ENCODE measurements at places on chromosomes 3 and 15.

DNA sequence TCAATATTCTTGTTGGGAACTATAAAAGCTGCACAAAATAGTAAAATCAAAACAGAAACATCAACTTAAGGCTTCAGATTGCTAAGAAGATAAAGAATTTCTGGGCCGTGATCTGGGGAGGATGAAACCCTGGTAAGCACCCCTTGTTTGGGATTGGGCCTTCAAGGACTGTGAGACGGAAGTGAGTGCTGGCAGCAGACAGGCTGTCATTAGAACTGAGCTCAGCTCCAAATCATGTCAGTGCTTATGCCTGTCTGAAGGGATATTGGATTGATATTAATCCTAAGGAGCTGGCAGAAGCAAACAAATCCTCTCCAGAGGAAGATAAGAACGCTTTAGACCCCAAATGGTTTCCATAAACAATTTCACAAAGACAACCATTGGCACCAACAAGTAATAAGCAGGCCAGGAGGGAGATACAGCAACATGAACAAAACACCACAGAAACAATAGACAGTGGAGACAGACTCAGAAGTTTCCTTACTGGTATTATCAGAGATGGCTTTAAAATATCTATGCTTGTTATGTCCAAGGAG, 72.6 kb upstream of the CTXND1 start:
- DNase-seq: no peak

- no peak for DNase-seq
These were observed 581.4 kb upstream of the TBL1XR1 start for GRCh38 chr3:177778633-177779032.

DNA sequence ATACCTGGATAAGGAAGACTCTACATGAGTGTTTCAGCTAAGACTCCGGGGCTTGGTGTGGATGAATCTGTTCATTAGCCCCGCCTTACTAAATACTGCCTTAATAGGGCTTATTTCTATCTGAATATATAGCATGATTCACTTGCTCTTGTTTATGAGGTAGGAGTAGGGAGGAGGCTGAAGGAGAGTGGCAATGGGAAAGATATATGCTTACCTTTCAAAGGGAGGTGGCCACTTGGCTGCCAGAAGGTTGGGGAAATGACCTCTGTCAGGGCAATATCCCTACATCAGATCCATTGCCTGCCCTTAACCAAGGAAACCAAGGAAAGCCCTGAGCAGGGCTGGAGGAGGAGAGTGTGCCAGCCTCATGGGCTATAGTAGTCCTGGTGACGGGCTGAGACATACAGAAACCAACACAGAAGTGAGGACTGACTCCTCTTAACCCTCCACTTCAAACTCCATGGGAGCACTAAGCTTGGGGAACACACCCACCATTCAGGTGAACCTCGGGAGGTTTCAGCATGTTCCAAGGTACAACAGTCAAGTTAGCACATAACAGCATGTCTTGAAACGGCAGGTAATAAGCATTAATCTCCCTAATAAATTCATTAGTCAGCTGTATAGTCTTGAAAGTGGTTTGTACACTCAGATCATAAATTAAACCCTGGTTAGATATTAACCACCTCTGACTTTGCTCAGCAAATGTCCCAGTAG, 80.1 kb downstream of the EOMES start:
- no peak for DNase-seq

GRCh38 chr3:144809380-144809779, 837.8 kb downstream of the DIPK2A start:
- no peak for DNase-seq

DNA sequence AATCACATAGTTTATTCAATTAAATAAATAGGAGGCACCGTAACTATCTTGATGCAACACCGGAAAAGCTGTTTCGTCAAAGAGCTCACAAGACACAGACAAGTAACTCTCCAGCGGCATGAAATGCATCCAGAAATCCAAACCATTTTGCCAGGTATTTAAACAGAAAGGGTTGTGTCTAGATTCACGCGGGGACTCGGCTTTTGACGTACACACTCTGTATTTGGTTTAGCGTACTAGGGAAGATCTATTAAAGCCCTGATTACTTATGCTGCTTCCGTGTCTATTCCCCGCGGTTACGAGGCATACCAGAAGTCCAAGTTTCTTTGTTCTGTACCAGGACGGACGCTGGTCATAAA, 718 bp downstream of the BNIP2 start:
- no peak for DNase-seq

GRCh38 chr3:125136515-125136914, 76.0 kb downstream of the SLC12A8 start:
- no peak for DNase-seq

- peak; percentile 10 for DNase-seq
These were observed 51.2 kb upstream of the MINAR1 start for GRCh38 chr15:79380755-79381497.

GRCh38 chr3:194080436-194080835, 55.5 kb upstream of the HES1 start:
- DNase-seq: no peak

GRCh38 chr3:197064771-197065170, 35.2 kb upstream of the MELTF start:
- no peak for DNase-seq

- DNase-seq: no peak
These were observed 92.1 kb downstream of the HHLA2 start for GRCh38 chr3:108388136-108389132.

- DNase-seq: no peak
These were observed 42.6 kb downstream of the ANKRD28 start for GRCh38 chr3:15755181-15755580.

DNA sequence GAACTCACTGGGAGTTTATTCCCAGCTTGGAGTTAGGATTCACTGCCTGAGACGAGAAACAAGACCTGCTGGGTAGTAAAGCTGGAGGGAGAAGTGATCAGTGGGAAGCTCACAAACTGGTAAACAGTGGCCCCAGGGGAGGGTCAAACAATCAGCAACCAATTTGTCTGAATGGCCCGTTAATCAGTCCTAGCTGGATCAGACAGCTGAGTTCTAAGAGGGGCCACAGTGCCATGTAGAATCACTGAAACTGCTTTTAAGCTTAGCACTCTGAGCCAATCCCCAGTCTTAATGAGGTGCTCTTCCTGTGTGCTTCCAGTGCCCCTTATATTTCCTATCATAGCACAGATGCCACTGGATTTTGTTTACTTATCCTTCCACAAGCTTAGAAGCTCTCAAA, 591.7 kb downstream of the RSL24D1 start:
- DNase-seq: no peak

GRCh38 chr3:147383617-147384016, 22.7 kb downstream of the ZIC4 start:
- DNase-seq: no peak

- no peak for DNase-seq
These were observed 250.2 kb upstream of the MME start for GRCh38 chr3:154829929-154830328.

GRCh38 chr3:158460926-158461325, 110.1 kb upstream of the MLF1 start:
- no peak for DNase-seq

DNA sequence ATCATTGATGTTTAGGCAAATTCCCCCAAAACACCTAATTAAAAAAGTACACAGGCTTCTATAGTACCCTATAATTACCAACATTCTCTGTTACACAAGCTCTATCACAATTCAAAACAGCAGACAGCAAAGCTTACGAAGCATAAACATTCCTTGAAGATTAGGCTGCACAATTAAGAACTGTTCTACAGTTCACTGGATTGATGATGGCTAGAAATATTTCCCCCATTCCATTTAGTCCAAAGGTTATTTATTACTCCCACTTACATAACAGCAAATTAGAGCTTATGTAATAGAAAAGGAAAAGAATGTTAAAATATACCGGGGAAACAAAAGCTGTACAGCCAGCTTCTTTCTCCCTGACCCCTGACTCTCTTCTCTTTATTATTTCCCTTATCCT, 49.3 kb downstream of the UACA start:
- DNase-seq: no peak

GRCh38 chr3:139473155-139473771, 3.1 kb downstream of the RBP2 start:
- DNase-seq: no peak

GRCh38 chr3:11530153-11530721, 113.5 kb downstream of the VGLL4 start:
- no peak for DNase-seq

- DNase-seq: no peak
These were observed 17.9 kb downstream of the DNAH1 start for GRCh38 chr3:52333869-52334557.

DNA sequence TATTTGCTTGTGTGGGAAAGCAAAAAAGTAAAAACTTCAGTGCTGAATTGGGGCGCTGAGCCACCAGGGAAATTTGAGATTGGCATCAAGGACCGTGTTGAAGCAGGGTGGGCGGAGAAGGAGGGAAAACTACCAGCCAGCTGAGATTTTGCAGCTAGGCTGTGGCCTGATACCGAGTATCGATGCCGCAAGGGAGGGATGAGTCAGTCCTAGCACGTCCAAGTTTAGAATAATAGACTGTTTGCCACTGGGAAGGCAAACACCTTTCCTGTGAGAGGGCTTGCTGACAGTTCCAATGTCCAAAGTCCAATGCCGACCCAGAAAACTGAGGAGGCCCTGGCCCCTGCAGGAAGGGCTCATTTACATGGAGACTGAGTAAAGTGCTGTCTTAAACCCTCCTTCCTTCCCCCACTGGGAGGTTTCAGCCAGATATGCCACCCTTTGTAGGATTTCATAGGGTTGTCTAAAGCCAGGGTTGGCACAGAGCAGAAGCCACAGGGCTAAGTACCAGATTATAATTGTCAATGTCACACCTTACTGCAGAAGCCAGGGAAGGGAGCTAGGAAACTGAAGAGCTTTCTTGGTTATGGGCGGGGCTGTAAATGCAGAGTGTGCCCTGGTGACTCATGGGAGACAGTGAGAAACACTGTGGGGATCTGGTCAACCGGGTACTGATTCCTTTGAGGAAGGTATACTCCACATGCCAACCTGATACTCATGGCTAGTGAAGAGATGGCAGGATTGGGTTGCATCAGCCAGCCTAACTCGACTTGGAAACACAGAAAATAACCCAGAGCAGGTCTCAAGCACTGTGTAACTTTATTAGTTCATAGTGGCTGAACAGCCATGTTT, 28.4 kb upstream of the PIK3CB start:
- no peak for DNase-seq

DNA sequence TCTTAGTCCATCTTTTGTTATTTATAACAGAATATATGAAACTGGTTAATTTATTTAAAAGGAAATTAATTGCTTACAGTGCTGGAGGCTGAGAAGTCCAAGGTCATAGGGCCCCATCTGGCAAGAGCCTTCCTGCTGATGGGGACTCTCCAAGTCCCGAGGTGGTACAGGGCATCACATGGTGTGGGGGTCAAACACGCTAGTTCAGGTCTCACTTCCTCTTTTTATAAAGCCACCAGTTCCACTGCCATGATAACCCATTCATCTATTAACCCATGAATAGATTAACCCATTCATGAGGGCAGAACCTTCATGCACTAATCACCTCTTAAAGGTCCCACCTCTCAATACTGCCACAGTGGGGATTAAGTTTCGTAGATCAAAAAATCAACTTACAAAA, 659.3 kb downstream of the NAALADL2 start:
- no peak for DNase-seq

DNA sequence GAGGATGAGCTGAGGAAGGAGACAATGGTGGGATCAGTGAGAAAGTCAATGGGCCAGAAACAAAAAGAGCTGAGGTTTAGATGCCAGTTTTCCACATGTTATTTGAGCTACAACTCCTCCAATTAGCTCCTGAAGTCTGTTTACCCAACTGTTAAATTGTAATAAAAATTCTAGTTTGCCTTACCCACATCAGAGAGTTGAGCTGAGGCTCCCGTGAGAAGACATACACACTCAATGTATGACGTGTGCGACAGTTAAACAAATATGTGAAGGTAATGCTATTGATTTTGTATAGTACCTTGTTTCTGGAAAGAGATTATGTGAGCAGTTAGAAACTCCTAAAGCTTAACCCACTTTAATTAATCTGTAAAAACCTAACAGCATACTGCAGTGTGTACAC, 318.1 kb upstream of the GRM7 start:
- DNase-seq: peak; percentile 68

GRCh38 chr3:2512881-2513280, 414.2 kb downstream of the CNTN4 start:
- DNase-seq: no peak

DNA sequence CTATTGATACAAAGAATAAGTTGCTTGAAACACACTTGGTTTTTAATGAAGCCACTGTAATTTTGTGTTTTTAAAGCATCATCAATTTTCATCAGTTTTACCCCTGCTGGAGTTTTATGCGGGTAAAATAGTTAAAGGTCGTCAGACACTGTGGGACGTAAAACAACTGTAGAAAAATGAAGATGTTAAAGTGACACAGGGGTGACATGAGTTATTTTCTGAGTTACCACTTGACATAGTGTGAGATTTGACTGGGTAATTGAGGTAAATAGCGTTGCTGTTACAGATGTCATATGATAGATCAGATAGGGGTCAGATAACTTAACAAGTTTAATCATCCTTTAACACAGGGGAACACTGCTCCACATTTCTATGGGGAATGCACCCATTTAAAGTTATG, 297.6 kb downstream of the CHL1 start:
- DNase-seq: no peak

DNA sequence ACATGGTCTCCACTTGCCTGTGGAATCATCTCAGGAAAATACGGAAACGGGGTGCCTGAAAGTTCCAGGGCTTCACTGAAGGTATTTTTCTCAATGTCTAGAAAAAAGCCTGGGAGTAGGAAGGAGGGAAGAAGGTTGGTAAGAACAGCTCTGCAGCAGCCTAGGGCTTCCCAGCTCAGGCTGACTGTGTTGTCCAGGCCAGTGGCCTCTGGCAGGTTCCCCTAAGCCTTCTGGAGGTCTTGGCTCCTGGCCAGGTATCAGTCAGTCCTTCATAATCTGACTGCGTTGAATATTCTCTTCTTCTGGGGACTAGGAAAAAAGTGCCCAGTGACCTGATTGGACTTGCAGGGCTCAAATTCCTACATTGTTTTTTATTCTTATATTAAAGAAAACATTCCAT, 38.6 kb downstream of the SSR3 start:
- no peak for DNase-seq

GRCh38 chr3:183369117-183369516, 59.3 kb downstream of the MCF2L2 start:
- no peak for DNase-seq

GRCh38 chr15:81113204-81113657, 20.8 kb upstream of the CFAP161 start:
- DNase-seq: no peak

DNA sequence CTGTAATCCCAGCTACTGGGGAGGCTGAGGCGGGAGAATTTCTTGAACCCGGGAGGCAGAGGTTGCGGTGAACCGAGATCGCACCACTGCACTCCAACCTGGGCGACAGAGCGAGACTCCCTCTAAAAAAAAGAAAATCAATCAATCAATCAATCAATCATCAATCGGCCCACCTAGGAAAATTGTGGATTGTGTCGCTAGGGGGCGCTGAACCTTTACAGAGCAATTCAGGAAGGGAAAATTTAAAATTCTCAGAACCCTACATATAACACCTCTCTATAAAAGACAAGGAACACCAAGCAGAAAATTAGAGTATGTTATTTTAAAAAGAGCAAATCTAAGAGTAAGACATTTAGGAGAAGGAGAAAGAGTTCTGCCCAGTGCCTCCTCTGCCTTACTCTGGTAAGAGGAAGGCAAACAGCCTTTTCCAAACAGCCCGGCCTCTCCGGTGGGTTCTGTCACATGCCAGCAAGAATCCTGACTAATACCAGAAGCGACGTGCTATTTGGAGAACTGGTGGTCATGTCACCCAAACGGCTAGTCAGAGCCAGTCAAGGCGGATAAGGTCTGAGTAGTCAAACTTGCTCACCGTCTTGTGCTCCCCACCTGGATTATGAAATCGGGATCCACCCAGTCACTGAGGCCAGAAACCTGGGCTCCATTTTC, 22.3 kb upstream of the SMCO1 start:
- peak; percentile 6 for DNase-seq

GRCh38 chr15:23516866-23517265, 48.6 kb upstream of the MKRN3 start:
- no peak for DNase-seq
